Stimulated activated CD8-positive, alpha-beta memory T cell treated with anti-CD3 and anti-CD28 coated beads, Interleukin-15, amount 100 ng/mL, for 48 hours (primary cell): ENCODE measurements at places on chromosomes 6 and 20.

GRCh38 chr6:18412644-18413043 lies 25.5 kb downstream of the RNF144B start:
- no peak for DNase-seq

- DNase-seq: no peak
Observed at GRCh38 chr6:75935473-75935793, 137.0 kb downstream of the IMPG1 start.

- no peak for DNase-seq
Observed at GRCh38 chr20:62428002-62428372, 648 bp upstream of the RBBP8NL start.

DNA sequence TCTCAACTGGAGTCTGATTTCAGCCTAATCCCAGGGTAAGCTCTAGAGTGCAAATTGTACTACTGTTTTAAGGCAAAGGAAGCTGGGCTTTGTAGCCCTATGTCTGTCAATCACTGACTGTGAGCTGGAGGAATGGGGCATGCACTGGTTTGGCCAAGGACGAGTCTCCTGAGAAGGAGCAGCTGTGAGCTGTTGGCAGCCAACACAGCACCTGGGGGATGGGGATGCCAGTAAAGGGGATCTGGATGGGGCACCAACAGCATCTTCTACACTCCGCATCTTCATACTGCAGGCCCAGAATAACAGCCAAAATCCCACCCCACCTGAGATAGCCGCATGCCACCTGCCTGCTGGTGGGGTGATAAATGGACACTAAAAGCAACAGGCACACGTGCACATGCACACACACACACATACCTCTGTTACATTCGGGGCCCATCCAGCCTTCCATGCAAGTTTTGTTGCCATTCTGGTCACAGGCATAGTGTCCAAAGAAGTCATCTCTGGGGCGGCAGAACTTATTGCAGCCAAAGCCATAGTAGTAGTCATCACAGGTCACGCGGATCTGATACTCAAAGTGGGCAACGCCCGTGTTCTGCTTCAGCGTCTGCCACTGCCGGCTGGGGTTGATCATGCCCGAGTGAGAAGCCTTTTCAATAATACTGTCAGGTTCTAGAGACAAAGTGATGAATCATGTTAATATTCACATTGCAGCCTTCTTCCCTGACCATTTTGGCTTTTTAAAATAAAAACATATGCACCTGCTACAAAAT lies 15.6 kb downstream of the JAG1 start:
- DNase-seq: no peak

DNA sequence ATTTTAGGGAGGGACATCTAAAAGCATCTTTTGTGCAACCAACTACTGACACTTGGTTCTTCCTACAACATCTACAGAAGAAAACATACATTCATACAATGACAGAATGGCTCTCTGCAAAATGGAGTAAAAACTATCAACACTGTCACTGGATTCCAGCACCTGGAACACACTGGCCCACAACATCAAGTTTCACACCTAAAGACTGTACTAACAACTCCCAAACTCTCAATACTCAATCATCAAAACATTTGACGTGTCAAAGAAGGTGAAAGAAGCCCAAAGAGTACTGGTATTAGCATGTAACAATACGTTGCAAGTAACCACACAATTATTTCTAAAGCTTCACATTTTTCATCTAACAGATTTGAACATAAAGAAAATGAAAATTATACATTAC lies 2.1 kb downstream of the CPNE1 start:
- no peak for DNase-seq

DNA sequence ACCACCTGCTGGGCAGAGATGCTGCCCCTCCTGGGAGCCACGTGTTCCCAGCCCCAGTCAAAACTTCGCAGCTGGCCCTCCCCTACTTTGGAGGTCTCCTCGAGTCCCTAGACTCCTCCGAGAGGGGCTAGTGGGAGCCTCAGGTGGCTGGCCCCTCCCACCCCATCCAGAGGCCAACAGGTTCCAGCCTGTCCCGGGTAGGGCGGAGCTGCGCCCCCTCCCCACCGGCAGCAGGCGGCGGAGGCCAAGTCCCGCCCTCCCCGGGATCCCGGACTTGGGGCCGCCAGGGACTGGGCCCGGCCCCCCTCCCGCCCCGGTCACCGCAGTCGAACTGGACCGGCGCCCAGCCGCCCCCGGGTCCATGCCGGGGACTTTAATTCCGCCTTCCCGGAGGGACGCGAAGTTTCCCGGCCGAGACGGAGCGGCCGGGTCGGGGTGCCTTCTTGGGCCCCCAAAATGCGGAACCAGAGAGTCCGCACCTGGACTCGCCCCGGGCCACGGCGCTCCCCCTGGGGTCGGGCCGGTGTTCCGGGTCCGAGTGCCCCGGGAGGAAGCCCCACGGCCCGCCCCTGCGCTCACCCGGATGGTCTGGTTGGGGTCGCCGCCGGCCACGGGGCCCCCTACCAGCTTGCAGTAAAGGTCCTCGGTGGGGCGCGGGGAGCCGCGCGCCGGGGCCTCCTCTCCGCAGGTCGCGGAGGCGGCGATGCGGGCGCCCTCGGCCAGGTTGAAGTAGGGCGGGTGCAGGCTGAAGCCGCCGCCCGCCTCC lies 559 bp downstream of the LAMA5 start:
- no peak for DNase-seq

DNA sequence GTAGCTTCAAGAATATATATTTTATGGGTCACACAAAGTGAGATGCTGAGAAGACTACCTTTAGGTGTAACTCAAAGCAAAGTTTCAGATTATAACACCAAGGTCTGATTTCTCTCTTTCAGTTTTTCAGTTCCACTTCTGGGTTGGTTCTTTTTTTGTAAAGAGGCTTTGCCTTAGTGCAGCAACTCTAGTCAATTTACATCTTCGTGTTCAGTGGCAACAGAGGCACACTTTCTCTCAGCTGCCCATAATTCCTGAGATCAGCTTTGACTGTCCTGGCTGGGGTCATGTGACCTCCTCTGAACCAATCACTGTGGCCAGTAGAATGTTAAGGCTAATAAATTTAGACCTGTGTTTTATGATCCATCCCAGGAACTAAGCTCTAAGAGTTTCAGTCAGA lies 120.2 kb downstream of the TINAG start:
- DNase-seq: no peak

- no peak for DNase-seq
Observed at GRCh38 chr20:32621891-32622584, 36.9 kb upstream of the NOL4L start.

DNA sequence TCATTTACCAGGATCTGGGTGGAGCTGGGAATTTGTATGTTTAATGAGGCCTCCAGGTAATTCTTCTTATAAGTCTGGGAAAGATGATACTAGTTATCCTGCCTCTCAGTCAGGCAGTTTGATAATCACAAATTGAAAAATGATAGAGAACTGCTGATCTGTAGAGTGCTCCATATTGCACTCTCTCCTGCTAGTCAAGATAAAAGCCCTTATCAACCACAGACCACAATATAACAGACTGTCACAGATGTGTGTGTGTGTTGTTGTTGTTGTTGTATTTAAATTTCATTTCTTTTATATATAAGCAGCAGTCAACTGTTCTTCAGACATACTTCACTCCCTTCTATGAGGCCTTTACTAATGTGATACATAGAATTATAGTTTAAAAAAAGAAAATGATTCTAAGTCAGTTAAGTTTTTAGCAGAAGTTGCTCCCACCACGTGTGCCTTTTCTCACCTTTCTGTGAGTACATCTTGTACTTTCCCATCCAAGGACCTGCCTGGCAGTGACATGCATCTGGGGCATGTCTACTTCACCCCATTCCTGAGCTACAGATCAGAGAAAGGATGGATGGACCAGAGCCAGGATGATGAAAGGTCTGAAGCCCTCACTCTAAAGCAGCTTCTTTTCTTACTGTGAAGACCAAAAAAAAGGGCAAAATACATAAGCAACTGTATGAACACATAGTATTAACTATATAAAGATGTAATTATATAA lies 29.8 kb downstream of the TENT5A start:
- DNase-seq: no peak

GRCh38 chr6:2529211-2529719 lies 221.5 kb downstream of the MYLK4 start:
- no peak for DNase-seq

DNA sequence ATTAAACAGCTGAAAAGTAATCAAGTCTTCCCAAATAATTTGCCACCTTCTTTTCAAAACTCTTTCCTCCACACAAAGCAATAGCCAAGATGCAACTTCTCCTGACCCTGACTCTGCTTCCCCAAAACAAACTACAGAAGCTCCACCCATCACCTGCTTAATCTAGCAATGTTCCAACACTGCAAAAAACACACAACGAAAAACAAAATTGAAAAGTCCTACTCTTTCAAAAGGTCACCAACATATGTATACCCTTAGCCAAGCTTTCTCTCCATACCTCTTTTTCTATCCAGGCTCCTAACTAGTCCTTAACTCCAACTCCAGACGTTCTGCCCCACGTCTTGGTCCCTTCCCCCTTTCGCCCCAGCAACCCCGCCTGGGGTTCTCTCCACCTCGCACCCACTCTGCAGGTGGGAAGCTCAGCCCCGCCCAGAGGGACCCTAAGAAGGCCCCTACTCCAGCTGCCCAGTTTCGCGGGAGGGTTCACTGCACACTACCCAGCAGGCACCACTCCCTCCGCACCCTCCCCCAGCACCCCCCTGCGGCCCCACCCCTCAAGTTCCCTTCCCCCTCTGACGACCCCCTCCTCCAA lies 717 bp downstream of the CSNK2A1 start:
- no peak for DNase-seq

DNA sequence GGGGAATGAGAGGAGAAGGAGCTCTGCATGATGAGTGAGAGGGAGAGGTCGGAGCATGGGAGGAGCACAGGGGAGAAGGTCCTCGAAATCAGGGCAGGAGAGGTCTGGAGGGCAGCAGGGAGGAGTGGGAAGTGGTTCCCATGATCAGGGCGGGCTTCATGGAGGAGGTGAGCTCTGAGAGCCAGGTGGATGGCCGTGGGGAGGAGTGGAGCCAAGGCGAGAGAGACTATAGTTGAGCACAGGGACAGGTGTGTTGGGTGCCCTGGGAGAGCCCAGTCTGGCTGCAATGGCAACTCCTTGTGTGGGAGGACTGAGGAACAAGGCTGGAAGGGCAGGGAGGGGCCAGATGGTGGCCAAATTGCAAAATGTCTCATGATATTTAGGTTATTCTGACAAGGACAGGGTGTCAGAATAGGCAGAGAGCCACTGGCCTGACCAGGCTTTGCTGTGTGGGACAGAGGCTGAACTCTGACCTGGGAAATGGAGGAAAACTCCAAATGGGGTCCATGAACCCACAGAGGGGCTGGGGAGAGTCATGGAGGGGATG lies 21.4 kb downstream of the TTBK1 start:
- DNase-seq: no peak

DNA sequence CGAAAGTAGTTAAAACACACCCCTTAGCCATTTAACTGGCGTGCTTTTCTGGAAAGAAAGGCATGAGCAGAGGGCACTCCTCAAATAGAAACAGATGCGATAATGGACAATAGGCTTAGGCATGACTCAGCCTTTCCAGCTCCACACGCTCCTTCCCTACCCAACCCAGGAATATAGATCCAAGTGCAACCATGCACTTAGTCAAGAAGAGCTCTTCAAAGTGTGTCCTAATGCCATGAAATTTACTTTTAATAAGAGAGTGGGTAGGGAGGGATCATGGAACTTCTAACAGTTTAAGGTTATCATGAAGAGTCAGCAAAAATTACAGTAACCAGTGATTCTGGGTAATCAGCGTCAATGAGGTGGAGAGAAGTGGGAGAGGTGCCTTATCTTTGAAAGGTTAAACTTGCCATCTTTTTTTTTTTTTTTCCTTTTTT lies 2.4 kb upstream of the EFHC1 start:
- DNase-seq: no peak

GRCh38 chr20:6008254-6008653 lies 45.6 kb downstream of the LRRN4 start:
- no peak for DNase-seq

- DNase-seq: no peak
Observed at GRCh38 chr20:38748861-38749149, 545 bp downstream of the ACTR5 start.

GRCh38 chr20:61821735-61822134 lies 243.9 kb downstream of the TAF4 start:
- DNase-seq: no peak

- DNase-seq: no peak
Observed at GRCh38 chr20:47024461-47024937, 129.9 kb downstream of the EYA2 start.

- no peak for DNase-seq
Observed at GRCh38 chr6:28969129-28969528, 36.0 kb downstream of the ZNF311 start.

- DNase-seq: no peak
Observed at GRCh38 chr6:137315081-137315480, 95.9 kb upstream of the IFNGR1 start.

- DNase-seq: no peak
Observed at GRCh38 chr20:62263396-62263795, 25.1 kb downstream of the OSBPL2 start.

DNA sequence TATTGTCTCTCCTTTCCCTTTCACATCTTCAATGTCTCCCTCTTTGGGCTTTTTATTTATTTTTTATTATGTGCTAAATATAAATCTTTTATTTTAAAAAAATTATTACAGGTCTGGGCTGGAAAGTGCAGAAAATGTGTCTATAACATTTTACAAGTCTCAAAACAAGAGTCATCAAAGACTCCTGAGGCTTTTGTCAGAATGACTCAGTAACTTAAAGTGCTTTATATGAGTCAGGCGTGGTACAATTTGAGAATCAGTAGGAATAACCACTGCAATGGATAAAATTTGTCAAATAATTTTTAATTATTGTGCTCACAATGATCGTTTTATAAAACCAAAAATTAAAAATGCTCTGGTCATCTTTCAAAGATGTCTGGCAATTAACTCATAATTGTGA lies 193.9 kb downstream of the MMUT start:
- DNase-seq: no peak

GRCh38 chr6:47787620-47788497 lies 6.0 kb downstream of the OPN5 start:
- peak; percentile 21 for DNase-seq
